ENCODE measurements at places on chromosomes 7 and 10.

DNA sequence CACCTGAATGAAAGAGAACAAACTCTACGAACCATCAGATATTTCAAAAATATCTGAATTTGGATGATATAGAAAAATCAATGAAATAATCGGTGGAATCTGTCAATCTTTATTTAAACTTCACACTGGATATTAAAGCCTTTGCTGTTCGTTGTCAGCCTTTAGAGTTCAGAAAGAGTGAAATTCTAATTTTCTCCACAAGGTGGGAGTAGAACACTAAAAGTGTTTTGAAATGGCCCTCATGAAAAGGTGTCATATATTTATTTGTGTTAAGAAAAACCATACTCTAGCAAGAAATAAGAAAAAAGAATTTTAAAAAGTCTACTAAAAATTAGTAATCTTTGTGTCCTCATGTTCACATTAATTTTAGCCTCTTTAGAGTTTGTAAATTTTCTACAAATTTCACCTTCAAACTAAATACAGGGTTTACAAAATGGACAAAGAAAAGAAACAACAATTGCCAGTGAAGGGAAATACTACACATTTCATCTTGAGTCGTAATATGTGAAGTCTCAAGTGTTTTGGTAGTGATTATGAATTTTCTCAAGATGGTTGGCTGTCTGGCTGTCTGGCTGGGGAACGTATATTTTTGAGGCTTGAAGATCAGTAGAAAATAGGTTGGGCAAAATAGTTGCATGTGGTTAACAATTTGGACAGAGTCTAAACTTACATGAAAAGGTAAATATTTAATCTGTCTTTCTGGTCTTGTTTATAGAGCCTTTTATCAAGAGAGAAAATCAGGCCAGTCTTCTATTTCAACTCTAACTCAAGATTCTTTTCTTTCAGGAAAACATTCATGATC is 43.7 kb downstream of the DNAJB9 start:
- peak; percentile 40 for DNase-seq

DNA sequence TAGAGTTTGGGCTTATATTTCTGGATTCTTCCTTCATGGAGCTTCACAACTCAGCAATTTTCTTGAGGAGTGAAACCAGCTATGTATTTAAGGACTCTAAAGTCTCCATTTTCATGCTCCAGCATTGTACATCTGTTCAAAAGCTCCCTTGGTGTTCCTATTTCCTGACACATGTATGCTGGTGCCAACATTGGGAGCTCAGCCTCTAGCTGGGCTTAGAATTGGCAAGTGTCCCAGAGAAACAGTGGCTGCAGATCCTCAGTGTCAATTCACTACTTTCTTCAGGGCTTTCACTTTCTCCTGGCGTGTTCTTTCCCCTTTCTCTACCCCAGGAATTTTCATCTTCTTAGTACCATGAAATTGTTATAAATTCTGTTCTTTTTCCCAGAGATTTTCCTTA is 103.1 kb downstream of the ZNF467 start:
- no peak for DNase-seq

GRCh38 chr7:7868572-7868899 is 100.1 kb upstream of the GLCCI1 start:
- DNase-seq: no peak

GRCh38 chr7:128000048-128000447 is 31.2 kb downstream of the LRRC4 start:
- DNase-seq: no peak

- DNase-seq: no peak
Measured at GRCh38 chr10:77539147-77539935, 98.3 kb downstream of the KCNMA1 start.
